Iris pigment epithelial cell (primary cell): ENCODE measurements at places on chromosomes 6 and 20.
A peak's percentile ranks its signal among the peaks of the same experiment; 100 is the strongest.

DNA sequence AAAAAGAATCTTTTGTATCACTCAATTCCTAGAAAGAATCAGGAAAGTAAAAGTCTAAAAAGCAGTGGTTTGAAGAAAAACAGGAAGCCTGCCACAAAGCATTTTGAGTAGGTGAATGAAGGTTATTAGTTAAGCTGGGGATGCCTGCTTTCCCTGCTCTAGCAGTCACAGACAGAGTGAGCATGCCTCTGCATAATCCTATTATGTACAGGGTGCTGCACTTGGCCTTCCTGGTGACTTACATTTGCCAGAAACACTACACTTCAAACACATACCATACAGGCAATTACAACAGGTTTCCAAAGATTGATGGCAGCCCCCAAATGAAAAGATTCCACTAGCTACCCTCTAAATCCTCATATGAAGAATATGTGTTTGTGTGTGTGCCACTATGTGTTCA, 130.8 kb downstream of the TPBG start:
- DNase-seq = peak; percentile 11

- no peak for DNase-seq
Observed at GRCh38 chr6:71855406-71855805, 30.9 kb upstream of the RIMS1 start.

GRCh38 chr20:59789686-59790085, 143.8 kb downstream of the SYCP2 start:
- DNase-seq = no peak

DNA sequence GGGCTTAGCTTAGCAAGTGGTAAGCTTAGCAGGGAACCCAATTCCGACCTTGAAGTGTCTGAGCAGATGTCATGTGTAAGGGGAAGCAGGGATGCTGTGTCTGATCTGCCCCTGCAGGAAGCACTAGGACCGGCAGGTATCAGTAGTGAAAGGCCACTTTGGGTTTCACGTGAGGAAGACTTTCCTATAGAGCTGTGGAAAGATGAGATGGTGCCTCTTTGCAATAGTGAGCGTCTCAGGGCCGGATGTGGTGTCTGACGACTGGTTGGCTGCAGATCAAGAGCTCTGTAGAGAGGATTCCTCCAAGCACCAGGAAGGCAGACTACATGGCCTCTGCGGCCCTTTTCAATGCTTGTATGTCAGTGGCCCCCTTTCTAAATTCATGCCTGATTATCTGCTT, 98.3 kb downstream of the TIAM2 start:
- DNase-seq = peak; percentile 58

- DNase-seq = peak; percentile 85
Observed at GRCh38 chr6:142940487-142940886, 4.5 kb downstream of the HIVEP2 start.

GRCh38 chr20:58889798-58890517, 37.4 kb downstream of the GNAS start:
- DNase-seq = no peak

DNA sequence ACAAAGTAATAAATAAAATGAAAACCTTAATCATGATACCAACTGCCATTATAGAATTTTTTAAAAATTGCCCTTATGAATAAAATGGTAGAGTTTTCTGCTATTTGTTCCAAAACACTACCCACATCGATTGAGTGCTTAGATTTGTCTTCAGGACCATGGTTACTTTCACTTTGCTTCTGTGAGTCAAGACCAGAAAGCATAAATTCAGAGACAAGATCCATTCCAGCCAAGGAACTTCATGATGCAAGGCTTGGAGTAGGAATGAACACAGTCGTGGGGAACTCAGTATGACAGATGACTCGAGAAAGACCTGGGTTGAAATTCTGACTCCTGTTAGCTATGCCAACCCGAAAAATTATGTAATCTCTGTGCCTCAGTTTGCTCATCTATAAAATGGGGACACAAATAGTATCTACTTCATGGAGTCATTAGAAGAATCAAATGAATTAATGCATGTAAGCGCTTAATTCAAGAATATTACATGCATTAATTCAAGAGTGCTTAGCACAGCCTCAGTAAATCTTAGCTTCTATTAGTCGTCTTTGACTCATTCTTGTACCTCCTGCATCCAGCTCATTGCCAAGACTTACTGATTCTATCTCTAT, 72.5 kb upstream of the MYLIP start:
- DNase-seq = no peak

DNA sequence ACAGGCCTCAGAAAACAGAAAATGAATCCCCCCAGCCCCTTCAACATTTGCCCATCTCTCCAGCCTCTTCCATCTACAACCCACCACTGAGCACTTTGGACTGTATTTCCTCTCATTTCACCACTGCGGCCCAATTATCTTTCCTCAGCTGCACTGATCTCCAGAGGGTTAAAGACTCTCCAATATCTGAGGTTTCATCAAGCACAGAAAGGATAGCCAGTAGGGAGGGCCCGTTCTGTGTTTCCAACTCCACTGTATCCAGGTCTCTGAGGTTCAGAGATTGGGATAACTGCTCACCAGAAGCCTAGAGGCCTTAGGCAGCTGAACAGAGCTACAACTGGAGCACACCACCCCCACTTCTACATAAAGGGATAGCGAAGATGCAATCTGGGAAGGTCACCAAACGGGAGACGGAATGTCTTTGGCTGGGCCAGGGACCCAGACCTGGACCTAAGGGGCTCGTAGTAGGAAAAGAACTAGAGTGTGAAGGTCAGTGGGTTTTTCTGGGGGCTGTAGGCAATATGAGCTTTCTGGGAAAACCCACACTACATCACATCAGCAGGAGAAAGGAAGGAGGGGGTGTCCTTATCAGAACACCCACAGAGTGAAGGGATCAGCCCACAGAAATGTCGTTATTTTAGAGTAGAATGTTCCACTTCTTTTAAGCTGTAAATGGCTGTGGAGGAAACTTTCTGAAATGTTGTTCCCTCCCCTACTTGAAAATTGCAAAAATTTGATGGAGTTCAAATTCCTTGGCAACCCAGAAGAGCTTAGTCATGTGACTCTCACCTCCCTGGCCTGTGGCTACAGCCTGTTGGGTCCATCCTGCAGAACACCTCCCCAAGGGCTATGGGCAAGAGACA, 7.3 kb downstream of the KCNK5 start:
- no peak for DNase-seq

DNA sequence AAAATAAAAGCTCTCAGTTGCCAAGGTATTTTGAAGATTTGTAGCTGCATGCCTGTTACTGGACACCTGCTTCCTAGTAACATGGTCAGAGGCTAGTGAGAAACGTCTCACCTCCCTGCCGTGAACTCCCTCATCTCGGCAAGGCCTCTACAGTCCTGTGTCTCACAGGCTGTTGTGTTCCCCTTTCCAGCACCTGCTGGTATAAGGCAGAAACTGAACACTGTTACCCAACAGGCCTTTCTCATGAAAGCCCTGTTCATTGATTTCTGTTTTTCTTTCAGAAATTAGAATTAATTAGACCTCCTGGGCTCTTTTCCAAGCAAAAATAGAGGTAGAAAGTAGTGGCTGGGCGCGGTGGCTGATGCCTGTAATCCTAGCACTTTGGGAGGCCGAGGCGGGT, 17.6 kb upstream of the SRSF3 start:
- no peak for DNase-seq

- no peak for DNase-seq
Observed at GRCh38 chr6:139828751-139829519, 454.5 kb upstream of the CITED2 start.

DNA sequence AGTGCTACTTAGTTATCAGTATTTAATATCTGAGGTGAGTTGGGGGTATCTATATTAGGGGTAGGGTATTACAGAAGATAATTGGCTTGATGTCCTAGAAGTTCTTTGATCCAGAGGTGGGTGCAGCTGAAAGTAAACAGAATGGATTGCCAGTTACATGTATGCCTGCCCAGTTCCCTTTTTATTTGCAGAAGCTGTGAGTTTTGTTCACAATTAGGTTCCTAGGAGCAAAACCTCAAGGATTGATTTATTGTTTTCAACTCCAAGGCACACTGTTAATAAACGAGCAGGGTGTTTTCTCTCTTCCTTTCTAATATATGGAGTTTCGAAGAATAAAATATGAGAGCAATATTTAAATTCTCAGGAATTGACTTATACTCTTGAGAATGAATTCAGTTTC, 129.0 kb downstream of the SULF2 start:
- DNase-seq = no peak

- DNase-seq = peak; percentile 16
Observed at GRCh38 chr20:8777911-8778310, 291.0 kb upstream of the PLCB4 start.

- DNase-seq = peak; percentile 67
Observed at GRCh38 chr6:43070028-43070632, 6.0 kb upstream of the PTK7 start.

DNA sequence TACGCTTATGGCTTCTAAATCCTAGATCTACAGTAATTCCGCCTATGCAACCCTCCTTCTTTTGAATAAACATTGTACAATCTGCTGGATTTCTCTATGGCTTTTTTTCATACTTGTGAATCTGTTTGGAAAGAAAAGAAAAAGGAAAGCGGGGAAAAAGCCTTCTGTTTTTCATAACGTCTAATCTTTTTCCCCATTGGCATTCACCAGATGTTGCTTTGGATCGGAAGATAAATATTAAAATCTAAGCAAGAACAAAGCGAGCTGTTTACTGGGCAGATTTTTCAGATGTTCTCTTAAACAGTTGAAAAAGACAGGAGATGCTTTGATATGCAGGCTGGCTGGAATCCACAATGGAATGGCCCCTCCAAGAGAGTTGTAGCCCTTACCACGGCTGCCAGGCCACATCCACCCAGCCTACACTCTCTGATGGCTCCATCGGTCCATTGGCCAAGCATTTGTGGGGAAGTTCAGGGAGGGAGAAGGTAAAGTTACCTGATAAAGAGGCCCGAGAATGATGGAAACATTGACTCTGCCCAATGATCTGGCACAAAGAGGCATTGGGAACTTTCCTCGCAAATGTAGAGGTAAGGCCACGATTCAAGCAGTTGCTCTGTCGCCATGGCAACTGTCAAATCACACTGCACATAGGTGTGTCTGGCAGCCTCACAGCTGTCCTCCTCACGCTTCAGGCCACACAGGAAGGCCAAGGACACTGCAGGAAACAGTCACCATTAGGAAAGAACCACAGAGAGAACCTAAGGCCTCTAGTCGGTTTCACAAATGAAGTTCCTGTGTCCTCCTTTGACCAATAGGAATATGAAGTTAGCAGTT, 70.3 kb downstream of the PKHD1 start:
- DNase-seq = no peak

GRCh38 chr6:72715119-72715518, 93.3 kb downstream of the KCNQ5 start:
- DNase-seq = no peak

- no peak for DNase-seq
Observed at GRCh38 chr6:29769336-29769735, 46.1 kb downstream of the HLA-F start.

DNA sequence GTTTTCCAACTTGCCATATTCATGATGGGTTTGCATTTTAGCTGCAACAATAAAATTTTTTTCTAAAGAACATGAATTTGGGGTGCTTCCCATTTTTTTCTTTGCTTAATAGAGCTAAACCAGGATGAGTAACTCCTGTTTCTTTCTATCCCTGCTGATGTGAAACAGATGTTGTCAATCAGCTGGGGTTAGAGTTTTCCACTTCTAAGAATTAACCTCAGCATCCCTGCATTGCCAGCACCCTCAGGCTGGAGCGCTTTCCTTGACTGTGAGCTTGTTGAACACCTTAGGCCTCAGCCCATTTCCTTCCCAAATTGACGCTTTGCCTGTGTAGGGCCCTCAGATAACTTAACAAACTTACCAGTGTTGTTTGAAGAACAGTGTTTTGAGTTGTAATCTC, 74.5 kb downstream of the PTPN1 start:
- no peak for DNase-seq

DNA sequence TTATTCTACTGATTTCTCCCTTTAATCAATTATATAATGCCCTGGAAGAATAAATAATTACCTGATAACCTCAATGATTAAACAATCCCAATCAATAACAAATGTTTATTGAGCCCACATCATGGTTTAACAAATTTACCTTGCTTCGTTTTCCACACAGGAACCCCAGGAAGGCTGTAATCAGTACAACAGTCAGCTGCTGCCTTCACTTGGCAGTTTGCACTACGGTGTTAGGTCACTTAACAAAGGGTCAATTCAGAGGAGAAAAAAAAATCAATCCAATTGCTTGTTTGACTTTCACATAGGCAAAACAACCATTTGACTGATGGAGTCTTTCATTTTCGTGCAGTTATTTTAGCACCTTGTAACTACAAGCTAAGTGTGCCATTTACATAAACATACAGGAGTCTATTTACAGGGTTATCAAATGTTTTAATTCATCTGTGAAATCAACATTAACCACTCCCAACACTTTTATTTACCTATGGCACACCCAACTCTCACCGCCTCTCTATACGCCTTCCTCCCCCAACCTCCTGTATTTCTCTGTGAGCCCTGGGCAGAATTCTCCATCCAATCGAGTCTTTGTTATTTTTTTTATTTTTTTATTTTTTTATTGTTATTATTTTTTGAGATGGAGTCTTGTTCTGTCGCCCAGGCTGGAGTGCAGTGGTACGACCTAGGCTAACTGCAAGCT, 140.4 kb upstream of the TAB2 start:
- DNase-seq = no peak

GRCh38 chr6:17001188-17001587, 100.7 kb upstream of the STMND1 start:
- no peak for DNase-seq

DNA sequence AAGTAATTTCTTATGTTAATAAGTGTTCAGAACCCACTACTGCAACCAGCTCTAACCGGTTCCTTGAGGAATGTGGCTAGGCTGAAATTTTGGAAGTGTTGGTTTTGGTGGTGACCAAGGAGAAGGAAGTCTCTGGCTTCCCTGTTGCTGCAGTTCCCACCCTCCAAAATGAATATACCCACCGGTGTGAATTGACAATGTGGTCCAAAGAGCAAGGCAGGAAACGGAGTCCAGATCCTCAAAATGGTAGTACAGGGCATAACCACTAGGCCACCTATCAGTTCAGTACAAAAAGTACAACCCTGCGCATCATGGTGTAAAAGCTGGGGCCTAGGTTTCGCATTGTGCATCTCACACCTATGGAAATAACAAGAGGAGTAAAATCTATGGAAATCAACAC, 2.8 kb downstream of the ADNP start:
- no peak for DNase-seq

DNA sequence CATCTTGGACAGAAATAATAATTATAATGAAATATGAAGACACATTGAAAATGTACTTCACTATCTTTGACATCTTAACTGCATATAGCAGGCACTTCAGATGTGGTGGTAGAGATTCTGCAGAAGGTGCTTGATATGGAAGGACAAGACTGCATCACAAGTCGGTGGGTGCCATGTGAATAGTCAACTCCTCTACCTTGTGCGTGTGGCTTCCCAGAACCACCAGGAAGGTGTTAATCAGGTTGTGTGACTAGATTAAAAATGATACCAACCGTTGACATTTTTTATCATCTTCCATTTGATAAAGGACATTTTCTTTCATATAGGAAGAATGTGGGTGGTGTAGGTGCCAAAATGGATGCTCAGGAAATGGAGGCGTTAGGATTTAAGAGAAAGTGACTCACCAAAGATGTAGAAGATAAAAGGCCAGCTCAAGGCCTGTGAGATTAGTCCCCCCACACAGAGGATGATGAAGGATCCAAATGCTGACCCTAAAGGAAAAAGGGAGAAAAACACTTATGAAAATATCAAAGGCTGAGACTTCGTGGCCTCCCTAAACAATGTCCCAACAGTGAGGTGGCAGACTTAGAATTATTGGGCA, 12.3 kb downstream of the SLC17A2 start:
- no peak for DNase-seq

- peak; percentile 66 for DNase-seq
Observed at GRCh38 chr6:170403451-170403850, 96.9 kb downstream of the FAM120B start.

GRCh38 chr6:152648105-152648504, 10.9 kb upstream of the SYNE1 start:
- peak; percentile 68 for DNase-seq
